Muscle of arm (tissue), 14 donors: ENCODE measurements at places on chromosomes 2 and 18. TPM values are rescaled to one million over a fixed set of nuclear protein-coding genes. Genes with fewer than 3 reads are reported as not detected.

CROCC2 gene
- 0.60 TPM for polyA plus RNA-seq

DNA sequence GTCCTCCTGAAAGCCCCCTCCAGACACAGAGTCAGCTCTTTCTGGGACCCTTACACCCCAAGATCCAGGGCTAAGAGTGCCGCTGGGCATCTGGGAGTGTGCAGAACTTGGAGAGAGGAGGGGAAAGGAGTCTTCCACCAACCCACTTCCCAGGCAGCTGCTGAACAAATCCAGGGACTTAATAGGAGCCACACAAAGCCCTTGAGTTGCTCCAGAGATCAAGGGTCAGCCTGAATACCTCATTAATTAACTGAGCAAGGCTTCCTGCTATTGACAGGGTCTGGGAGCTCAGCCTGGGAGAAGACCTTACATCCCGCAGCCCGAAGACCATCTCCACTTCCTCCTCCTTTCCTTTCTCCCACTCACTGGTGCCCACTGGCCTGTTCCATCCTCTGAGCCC is 108.3 kb downstream of the CELF4 start:
- no peak for DNase-seq

- no peak for DNase-seq
Observed at GRCh38 chr2:32833709-32834108, 113.0 kb upstream of the LTBP1 start.

DNA sequence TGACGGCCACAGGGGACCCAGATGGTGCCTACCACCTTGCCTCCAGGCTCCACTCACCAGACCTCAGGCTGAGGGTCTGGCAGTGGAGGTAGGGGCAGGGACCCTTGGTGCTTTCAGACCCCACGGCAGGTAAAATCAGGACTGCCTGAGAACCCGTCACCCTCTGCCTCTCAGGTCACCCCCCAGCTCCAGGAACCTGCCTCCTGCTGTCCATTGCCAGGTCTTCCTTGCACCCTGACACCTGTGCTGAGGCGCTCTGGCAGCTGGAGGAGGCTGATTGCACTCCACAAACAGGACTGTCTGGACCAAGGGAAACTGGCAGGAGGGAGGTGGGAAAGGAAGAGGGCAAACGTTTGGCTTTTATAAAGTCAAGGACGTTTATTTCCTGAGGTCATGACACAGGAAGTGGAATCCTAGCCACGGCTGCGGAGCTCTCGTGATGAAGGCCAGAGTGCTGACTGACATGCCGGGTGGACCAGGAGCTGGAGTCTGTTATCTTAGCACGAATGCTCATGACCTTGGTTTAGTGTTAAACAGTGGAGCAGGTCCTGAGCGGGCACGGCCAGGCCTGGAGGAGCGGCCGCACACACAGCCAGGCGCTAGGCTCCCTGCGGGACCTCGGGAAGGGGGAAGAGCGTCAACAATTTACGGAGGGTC is 40.5 kb downstream of the ANO7 start:
- DNase-seq: no peak

DNA sequence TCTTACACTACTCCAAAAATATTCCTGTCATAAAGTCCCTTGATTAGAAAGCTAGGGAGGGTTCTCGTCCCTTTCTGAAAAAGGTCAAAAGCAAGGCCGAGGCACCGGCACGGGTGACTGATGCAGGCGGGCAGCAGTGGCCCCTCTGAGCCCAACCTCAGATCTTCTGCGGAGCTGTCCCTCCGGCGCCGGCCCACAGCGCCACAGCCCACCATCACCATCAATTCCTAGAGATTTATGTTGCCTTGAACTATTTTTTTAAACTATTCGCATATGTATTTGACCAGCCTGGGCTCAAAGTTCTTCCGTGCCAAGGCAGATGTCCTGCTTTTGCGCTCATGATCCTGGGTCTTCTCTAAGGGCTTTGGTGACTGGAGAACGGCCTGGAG is 26.8 kb downstream of the PRELID3A start:
- no peak for DNase-seq
